Kidney capillary endothelial cell (primary cell): ENCODE measurements at places on chromosomes 7 and 10.

GRCh38 chr7:146948703-146949102 is 832.1 kb downstream of the CNTNAP2 start:
- DNase-seq, result no peak

DNA sequence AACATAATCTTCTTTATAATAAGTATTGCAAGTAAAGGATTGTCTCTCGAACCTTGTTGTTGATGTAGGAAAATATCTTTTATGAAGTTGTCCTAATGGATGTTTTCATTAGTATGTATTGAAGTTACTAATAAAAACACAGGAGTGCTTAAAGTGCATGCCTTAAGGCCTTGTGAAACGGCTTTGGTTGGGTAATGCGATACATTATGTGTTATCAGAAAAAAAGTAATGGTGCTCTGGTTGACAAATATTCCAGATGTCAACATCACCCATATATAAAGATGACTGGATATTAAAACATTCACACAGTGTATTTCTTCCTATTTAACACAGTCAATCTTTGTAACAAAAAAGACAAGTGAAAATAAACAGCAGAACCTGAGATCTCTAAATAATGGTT is 310.7 kb downstream of the PRKG1 start:
- DNase-seq, result no peak

GRCh38 chr10:96896884-96897589 is 64.9 kb downstream of the LCOR start:
- DNase-seq, result no peak

DNA sequence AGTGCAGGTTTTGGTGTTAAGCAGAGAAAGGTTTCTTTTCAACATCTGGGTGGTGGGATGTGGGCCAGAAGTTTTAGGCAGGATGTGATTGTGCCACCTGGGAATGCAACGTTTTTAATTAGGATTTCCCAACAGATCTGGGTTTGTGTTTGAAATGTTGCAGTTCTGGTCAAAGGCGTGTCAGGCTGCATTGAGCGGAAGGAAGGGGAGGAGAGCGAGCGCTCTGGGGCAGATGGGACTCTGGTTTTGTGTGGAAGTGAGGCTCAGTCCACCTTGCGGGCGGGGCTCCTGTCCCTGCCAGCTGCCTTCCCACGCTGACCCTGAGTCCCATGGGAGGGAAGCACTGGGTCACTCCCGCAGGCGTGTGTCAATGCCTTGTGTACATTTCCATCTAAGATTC is 767.7 kb downstream of the KCNMA1 start:
- DNase-seq, result no peak

DNA sequence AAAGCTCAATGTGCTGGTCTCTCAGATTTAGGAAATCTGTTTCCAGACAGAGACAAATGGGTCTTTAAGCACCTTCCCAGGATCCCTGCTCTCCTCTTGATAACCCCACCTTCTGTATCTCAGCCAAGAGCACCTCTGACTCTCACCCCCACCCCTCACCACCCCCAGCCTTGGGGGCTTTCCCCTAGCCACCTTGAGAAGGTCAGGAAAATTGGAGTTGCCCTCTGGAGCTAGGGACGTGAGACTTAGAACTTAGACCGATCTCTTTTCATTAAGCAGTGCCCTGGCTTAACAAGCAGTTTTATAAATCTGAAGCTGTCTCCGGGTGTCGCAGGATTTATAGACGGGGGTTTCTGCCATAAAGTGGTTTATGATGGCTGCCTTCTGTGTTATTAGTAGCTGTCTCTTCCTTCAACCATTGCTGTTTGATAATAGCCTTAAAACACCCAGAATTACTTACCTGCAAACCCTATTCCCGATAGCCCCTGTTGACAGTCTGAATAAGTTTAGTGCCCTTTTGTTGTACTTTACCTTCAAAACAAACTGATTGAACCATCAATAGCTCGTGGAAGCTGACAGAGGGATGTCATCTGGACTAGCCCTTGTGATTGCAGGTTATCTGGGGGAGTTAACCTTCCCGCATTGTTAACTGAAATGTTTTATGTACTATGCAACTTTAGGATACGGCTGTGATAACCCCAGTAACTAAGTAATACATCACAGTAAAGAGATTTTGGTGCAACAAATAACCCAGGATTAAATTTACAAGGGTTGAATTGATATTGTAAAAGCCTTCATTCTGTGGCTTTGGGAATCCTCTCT is 621.5 kb downstream of the LRMDA start:
- no peak for DNase-seq
